ENCODE measurements at places on chromosomes 12 and 14.
A peak's percentile ranks its signal among the peaks of the same experiment; 100 is the strongest.

- no peak for DNase-seq
These were observed 477.1 kb downstream of the FSCB start for GRCh38 chr14:44029933-44030332.

GRCh38 chr12:44155358-44155757 lies 319.5 kb downstream of the TMEM117 start:
- DNase-seq = no peak

- DNase-seq = peak; percentile 50
These were observed 128.6 kb downstream of the CRADD start for GRCh38 chr12:93805736-93806141.

GRCh38 chr12:88870000-88870737 lies 289.9 kb upstream of the KITLG start:
- no peak for DNase-seq

GRCh38 chr12:54207539-54208294 lies 18.9 kb upstream of the SMUG1 start:
- DNase-seq = no peak
